Stimulated activated naive CD4-positive, alpha-beta T cell (primary cell): ENCODE measurements at places on chromosomes 11 and 22.

DNA sequence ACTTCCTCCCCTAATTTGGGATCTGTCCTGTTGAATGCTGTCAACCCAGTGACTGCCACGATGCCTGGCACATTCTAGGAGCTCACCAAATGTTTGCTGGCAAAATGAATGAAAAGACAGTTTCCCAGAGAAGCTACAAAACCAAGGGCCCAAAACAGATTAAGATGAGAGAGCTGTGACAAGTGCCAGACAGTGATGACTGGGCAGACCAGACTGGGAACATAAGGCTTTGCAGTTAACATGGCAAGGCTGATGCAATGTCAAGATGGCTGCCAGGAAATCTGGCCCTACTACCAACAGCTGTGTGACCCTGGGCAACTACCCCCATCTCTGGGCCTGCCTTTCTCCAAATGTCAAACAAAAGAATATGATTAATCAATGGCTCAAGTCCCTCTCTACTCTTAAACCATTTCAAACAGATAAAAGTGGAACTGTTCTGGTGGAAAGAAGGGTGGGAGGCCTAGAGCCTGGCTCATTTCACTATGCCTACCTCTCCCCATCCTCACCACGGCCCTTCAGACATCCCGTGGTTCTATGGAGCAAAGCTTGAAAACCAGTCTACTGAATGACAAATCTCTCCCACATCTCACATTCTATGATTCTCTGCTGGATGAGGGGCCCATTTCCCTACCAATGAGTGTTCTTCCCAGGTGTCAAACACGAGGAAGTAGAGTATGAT is 12.8 kb downstream of the AP1B1 start:
- no peak for DNase-seq

DNA sequence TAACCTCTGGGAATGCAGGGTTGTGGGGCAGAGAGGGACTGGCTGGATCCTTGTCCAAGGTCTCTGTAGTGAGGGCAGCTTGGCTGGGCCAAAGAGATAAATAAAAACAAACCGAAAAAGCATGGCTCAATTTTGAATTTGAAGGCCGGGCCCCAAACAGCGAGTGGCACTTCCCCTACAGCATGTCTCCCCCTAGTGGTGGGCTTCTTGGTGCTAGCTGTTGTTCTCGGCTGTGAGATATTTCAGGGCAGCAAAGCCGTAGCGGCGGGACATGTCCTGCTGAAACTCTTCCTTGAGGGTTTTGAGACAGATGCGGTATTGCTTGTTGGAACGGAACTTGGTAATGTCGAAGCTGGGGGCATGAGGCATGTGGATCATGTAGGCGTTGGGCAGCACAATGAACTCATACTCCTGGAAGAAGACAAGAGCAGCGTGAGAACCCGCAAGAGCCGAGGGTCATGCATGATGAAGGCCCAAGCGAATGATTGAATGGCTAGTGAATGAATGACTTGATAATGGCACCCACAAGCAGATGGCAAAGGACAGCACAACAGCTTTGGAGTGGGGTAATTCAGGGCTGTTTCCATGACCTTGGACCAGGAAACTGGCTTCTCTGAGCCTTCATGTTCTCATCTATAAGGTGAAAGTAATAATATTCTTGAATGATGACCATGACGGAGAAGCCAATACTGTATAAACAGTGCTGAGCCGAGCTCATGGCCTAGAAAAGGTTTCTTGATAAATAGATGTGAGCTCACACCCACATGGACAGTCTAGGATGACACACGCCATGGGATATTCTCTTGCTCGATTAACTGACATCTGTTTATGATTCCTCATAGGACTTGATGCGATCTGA is 216.3 kb upstream of the SYN3 start:
- DNase-seq, result no peak

DNA sequence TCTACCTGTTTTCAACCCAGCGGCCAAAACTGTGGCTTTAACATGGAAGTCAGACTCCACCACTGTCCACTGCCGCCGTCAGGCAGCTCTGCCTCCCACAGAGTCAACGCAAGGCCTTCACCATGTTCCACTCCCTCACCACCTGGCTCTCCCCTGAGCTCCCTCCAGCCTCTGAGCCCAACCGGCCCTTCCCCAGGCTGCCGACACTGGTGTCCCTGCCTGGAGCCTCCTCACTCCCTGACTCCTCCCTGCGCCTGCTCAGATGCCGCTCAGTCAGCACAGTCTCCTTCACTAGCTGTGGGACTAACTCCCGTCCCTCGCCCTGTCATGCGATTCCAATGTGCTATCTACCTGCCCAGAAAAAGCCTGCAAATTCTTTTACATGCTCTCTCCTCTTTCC is 16.3 kb downstream of the SULT4A1 start:
- DNase-seq, result no peak

- DNase-seq, result no peak
Measured at GRCh38 chr22:17633217-17633997, 4.9 kb upstream of the ATP6V1E1 start.

GRCh38 chr11:119513131-119513805 is 90.3 kb upstream of the THY1 start:
- DNase-seq, result no peak

DNA sequence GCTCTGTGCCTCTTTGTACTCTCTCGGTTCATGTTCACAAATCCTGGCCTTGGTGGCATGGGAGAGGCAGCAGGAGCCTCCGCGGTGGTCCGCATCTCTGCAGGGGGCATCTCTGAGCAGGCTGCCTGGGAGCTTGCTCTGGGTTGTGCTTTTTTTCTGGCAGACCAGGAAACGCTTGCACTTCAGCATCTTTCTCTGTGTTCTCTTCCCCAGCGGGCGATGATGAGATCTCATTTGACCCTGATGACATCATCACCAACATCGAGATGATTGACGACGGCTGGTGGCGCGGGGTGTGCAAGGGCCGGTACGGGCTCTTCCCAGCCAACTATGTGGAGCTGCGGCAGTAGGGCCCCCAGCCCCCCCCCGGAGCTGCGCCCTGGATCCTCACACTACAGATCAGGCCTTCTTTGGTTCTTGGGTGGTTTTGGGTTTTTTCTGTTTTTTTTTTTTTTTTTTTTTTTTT is 36.5 kb downstream of the CTTN start:
- DNase-seq, result no peak

DNA sequence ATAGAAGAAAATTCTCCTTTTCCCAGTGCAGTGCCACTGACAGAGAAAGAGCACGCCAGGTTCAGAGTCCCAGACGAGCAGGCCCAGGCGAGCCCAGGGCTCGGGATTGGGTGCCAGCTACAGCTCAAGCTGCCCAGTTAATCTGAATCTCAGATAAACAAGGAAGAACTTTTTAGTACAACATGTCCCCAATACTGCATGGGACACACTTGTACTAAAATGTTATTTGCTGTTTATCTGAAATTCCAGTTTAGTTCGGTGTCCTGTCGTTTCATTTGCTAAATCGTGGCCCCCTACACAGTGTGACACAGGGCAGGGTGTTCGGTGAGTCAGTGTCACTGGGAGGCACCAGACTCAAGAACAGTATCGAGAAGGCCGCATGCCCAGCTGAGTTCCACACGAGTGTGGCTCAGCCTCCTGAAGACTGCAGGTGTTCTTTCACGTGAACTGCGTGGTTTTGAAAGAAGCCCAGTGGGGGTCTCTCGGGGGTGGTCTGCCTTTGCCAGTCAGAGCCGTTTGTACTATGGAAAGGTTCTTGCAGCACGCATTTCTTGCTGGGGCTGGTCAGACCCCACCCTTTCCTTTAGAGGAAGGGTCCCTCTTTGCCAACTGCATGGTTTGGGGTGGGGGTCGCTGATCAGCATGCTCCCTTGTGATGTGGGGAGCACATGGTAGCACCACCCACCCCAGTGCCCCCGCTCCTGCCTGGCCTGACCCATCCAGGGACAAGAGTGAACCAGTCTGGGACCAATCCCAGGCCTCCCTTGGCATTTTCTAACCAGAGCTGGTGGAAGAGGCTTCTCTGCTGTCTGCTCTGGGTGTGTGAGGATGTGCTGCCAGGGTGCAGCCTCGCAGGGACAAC is 115.6 kb upstream of the B3GAT1 start:
- no peak for DNase-seq

GRCh38 chr11:71368966-71369365 is 79.2 kb downstream of the DHCR7 start:
- no peak for DNase-seq

DNA sequence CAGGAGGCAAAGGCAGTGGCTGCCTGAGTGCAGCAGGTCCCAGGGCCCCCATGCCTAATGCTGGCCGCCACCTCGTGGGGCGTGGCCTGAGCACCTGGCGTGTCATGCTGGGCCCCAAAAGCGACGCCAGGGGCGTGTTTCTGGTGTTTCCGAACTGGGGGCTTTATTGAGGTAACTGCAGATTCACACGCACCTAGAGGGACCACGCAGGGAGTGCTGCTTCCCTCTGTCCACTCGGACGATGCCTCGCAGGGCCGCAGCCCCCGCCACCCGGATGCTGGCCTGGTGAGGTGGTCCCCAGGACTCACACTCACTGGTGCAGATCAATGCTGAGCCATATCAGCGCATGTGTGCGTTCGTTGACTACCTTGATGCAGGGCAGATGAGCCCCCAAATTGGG is 736.2 kb downstream of the BRD1 start:
- DNase-seq, result no peak

DNA sequence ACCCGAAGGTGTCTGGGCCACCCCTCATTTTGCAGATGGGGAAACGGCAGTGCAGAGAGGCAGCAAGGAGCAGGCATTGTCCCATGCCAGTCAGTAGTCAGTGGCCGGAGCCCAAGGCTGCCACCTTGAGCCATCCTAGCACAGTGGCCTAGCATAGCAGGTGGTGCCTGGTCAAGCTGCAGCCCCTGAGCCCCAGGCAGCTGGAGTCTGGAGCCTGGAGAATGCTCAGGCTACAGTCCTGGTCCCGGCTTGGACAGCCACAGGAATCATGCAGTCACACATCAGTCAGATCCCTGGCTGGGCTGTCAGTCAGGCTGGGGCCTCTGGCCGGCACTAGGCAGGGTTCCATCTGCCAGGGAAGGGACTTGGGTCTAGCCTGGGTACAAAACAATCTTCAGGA is 18.6 kb downstream of the KCNC1 start:
- no peak for DNase-seq

DNA sequence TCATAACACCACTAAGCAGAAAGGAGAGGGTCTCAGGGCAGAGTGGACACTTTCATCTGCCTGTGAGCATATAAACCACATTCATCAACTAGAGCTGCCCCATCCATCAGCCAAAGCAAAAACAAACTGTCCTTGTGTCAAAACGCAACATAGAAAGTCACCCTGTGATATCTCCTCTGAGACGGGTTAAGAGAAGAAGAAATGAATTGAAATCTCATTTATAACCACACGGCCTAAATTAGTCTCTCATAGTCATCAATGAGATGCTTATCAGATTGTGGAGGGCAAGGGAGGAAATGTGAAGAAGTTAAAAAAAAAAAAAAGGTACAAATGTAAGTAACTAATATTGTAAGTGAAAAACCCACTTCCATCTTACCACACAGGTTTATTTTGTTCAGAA is 75.7 kb downstream of the SIK3 start:
- DNase-seq, result no peak

DNA sequence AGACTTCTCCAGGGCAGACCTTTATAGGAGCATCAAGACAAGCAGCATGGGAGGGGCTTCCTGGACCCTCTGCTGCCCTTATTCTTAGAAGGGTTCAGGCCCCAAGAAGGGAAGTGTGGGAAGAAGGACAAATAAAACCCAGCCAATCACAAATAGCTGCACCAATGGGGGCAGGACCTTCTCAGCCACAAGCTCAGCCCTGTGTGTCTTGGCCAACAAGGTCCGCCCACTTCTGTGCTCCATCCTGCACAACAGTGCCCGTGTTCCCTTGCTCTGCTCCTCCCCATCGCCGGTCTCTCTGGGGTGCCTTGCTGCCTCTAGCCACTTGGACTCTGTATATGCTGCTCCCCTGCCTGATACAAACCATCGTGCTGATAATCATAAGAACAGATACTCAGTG is 86.1 kb downstream of the NAT10 start:
- DNase-seq, result no peak

GRCh38 chr11:76768909-76769560 is 14.1 kb upstream of the TSKU start:
- no peak for DNase-seq

GRCh38 chr22:36084717-36085116 is 56.1 kb upstream of the RBFOX2 start:
- no peak for DNase-seq

- DNase-seq, result no peak
Measured at GRCh38 chr11:100575860-100576717, 111.0 kb upstream of the ARHGAP42 start.

GRCh38 chr11:127035824-127036223 is 35.3 kb upstream of the KIRREL3 start:
- no peak for DNase-seq

GRCh38 chr11:45663486-45664375 is 1.7 kb downstream of the CHST1 start:
- DNase-seq, result no peak

DNA sequence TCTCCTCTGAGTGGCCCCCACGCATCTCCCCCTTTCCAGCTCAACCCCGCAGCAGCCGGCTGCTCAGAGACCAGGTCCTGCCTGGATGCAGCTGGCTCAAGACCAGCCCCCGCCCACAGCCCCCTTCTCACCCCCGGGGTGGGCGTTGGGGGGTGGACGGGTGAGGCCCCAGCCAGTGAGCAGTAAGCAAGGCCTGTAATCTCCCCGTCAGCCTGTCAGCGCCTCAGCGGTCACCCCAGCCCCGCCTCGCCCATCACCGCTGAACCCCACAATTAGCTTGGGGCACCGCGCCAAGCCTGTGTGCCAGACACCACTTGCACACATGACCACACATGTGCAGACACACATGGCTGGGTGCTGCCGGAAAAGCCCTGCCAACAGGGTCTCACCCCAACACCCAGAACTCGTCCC is 5.9 kb downstream of the PLXNB2 start:
- no peak for DNase-seq

- DNase-seq, result no peak
Measured at GRCh38 chr22:35070451-35071093, 4.6 kb downstream of the ISX start.

GRCh38 chr11:112266410-112266778 is 5.7 kb upstream of the PLET1 start:
- DNase-seq, result no peak

DNA sequence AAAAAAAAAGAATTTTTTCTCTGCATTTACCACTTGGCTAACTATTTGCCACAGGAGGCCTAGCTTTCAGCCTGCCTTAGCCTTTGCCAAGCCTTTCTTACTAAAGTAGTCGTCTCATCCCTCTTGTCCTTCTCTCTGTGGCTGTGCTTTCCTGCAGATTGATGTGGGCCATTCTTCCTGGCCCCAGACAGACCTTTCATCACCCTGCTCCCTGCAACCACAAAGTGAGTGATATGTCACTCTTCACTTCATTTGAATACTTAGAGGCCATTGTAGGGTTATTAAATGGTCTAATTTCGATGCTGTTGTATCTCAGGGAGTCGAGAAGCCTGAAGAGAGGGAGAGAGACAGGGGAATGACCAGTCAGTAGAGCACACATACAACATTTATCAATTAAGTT is 37.6 kb downstream of the ART5 start:
- no peak for DNase-seq
